HS-5 (cell line): ENCODE measurements at places on chromosomes 16 and 17.
A peak's percentile ranks its signal among the peaks of the same experiment; 100 is the strongest.

- DNase-seq: peak; percentile 26
Observed at GRCh38 chr17:74605361-74605760, 13.3 kb upstream of the CD300LD start.

- no peak for DNase-seq
Observed at GRCh38 chr17:74972973-74973328, 392 bp upstream of the HID1 start.

DNA sequence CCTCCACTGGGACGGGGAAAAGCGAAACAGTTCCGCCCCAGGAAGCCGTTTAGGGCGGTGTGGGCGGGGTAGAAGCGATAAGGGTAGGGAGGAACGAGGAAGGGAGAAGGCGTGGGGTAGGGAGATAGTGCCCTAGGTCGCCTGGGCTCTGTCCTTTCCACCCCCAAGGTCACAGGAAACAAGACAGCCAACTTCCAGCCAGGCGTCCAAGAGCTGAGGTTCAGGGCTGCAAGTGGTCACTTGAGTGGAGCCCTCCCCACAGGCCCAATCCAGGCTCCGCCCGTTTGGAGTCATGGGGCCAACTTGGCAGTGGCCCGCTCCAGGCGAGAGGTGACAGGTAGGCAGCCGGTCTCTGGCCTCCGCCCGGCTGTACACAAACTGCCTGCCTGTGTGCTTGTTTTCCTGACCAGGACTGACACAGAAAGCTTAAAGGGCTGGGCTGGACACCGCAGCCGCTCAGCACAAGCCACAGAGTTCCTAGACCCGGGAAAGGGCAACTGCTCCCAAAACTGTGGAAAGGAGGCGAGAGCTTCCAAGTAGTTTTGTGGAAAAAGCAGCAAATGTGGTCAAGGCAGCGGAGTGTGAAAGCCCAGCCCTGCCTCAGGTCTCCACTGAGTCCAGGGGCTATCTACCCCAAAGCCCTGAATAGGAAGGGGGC is at the start of gene RILP:
Gene RILP, minus strand, starts transcription at position 23 of the 658 bp plus-strand sequence. CDS start 62 bp downstream, outside the sequence.
- no peak for DNase-seq

- peak; percentile 77 for DNase-seq
Observed at GRCh38 chr17:65783845-65784334, 222.4 kb upstream of the AXIN2 start.

GRCh38 chr17:33046361-33047255 is 55.0 kb downstream of the SPACA3 start:
- no peak for DNase-seq

DNA sequence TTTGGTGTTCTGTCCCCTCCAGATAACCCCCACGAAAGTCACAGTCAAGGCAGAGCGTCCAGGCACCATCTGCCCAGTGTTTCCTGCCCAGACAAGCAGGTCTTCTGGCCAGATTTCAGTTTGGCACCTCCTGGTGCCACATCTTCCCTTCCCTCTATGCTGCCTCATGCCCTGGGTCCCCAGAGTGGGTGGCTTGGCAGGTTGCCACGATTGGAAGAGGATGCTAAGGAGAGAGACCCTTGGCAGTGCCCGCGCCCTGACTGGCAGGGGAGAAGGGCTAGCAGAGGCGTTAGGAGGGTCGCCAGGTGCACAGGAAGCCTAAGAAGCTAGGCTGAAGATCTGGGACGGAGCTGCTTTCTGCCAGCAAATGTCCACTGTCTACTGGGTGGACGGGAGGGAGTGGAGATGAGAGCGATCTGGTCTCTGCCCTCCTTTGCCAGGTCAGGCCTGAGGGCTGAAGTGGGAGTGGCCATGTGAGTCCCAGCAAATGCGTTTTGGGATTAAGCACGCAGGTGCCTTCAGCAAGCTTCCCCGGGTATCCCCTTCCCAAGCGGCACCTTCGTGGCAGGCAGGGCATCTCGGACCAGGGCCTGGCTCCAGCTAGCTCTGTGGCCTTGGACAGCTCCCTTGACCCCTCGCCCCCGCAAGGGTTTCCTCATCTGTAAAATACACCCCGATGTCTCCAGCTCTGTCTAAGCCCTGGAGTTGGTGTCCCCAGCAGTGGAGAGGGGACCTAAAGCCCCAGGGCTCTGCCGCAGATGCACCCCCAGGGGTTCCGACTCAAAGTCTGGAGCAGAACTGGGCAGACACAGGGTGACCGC is 13.4 kb upstream of the CD300A start:
- DNase-seq: no peak

- DNase-seq: no peak
Observed at GRCh38 chr17:63537991-63538692, 12.1 kb upstream of the DCAF7 start.

DNA sequence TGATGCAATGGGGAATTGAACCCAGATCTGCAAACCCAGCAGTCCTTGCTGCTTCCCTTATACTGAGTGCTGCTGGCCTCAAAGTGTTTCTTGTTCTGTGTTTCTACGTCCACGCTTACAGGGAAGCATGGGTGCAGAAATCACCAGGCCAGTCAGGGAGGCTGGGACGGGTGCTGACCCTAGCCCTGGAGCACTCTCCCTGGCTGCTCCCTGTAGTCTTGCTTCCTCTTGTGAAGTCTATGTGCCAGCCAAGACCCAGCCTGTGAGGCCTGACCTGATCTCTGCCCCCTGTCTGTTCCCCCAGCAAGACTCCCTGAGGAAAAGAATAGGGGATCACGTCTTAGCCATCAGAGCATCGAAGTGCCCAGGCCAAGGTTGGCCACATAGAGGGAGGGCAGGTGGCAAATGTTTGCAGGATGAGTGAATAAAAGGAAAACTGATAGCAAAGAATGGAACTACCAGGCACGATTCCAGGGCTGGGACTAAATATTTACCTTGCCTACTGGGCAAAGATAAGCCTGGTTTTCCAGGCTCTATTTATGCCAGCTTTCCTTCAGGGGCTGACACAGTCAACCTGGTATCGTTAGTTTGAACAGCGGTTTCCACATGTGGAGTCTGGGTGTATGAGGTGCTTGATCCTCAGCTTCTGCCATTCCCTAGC is 41.2 kb upstream of the RHOT1 start:
- DNase-seq: no peak

GRCh38 chr17:58557981-58558380 is 43.5 kb upstream of the MTMR4 start:
- no peak for DNase-seq

- DNase-seq: no peak
Observed at GRCh38 chr16:72111657-72112451, 18.2 kb downstream of the DHX38 start.

DNA sequence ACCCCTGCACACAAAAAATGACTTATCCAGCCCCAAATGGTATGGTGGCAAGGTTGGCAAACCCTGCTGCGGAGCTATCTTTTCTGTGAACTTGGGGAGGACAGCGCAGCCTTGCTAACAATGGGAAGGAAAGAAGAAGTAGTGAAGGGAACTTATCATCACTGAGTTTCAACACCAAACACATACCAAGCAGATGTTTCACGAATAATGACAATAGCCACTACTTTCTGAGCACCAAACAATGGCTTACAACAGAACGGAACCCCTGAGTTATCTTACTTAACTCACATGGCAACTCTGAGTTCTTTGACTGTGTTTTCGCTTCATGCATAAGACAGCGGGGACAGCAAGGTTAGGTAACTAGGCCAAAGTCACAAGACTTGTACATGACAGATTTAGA is 148.9 kb downstream of the XYLT1 start:
- no peak for DNase-seq

GRCh38 chr17:45332989-45333701 is 16.3 kb upstream of the MAP3K14 start:
- DNase-seq: no peak

GRCh38 chr16:79007614-79008013 is 592.9 kb downstream of the MAF start:
- no peak for DNase-seq

GRCh38 chr16:66911112-66911511 is 7.6 kb downstream of the CDH16 start:
- DNase-seq: no peak

GRCh38 chr16:27476240-27476639 is 73.5 kb downstream of the GTF3C1 start:
- DNase-seq: no peak

GRCh38 chr17:73324160-73324475 is 12.3 kb upstream of the CDC42EP4 start:
- no peak for DNase-seq

- no peak for DNase-seq
Observed at GRCh38 chr16:70725912-70726828, 40.3 kb upstream of the MTSS2 start.

- DNase-seq: peak; percentile 54
Observed at GRCh38 chr16:14284930-14285512, 213.9 kb downstream of the MRTFB start.

DNA sequence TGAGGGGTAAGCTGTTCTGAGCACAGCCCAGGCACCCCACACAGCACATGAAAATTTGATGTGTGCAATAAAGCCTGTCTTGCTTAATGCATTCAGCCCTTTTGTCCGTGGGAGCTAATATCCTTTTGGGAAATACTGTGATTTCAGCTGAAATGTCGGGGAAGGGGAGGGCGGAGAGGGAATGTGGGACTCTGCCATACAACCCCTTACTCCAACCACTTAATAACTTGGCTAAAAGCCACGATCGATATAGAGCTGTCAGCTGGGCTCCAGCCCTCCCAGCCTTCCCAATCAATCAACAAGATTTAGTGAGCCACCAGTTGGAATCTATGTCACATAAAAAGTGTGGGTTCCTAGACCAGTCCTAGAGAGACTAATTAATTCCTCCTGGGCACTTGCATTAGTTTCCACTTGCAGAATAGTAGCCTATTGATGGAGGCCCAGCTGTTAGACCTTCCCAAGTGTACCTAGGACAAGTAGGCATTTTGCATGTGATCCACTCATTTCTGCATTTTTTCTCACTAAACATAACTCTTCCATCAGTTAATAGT is 82.7 kb upstream of the PIRT start:
- no peak for DNase-seq

DNA sequence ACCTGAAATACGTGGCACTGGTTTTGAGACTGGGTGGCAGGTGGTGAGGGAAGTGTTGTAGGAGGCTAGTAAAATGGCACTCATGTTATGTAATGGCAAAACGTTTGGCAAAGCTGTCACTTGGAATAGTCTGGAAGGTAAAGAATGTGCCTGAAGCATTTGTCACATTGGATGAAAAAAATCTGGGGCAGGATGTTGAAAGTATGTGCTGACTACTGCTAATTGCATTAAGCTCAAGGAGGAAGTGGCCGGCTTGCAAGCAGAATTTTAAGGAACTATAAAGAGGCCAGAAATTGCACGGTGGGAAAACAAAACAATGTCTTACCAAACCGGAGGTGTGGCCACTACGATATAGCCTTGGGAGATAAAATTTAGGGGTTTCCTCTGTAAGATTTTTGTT is 26.6 kb upstream of the NLRP1 start:
- DNase-seq: no peak

DNA sequence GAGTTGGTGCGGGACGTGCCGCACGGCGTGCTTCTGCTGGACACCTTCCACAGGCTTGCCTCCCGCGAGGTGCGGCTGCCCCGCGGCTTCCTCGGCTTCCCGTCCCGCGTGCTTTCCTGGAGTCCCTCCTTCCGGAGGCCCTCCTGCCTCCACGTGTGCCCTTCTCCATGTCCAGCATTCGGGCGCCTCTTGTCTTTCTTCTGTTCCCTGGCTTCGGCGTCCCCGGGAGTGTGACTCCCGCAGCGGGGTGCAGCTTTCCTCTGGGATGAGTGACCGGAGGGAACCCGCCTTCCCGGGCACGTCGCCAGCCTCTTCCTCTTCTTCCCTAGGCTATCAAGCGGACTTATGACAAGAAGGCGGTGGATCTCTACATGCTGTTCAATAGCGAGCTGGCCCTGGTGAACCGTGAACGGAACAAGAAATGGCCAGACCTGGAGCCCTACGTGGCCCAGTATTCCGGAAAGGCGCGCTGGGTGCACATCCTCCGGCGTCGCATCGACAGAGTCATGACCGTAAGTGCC is 23.0 kb downstream of the DNAH2 start:
- no peak for DNase-seq

DNA sequence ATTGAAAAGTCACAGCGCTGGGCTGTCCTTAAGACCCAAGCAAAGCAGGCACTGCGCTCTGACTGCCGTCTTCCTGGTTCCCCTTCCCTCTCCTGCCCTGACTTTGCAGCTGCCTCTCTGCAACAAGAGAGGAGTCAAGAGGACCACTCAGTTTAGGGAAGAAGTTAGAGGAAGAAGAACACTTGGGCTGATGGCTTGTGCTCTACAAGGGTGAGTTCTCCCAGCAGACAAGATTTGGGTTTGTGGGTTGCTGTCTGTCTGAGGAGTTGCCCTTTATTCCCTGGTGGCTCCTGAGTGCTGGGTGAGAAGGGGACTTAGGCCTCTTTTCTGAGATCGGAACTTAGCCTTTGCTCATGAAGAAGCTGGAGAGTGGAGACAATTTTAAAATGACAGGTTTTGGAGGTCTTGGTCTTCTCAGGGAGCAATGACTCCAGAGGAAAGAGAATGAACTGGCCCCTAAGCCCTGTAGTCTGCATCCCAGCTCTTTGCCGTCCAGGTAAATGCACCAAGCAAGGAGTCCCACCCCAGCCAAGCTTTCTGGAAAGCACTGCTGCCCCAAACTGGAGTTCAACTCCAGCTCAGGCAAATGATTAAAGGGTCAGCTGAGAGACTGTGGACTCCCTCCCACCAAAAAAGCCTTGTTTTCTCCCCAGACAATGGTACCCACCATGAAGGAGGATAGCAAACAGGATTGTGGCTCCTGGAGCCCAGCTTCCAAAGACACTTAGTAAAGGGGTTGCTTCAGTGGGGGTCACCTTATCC is 2.7 kb upstream of the HOXB9 start:
- no peak for DNase-seq

DNA sequence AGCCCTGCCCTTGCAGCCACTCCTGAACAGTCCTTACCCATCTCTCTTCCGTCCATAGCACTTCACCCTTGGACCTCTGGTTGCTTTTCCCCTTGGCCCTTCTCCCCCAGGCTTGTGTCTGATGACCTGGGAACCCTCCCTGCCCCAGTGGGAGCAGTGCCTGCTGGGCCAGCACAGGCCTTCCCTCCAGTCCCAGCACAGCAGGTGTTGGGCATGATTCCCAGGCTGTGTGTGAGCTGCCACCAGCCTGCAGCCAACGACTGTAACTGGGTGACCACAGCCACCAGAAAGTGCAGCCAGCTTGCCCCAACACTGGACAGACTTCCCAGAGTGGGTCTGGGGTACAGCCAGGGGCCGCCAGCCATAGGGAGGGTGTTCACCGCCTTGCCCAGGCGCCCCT is 30.0 kb downstream of the CRAMP1 start:
- no peak for DNase-seq

- DNase-seq: no peak
Observed at GRCh38 chr16:82451449-82451848, 175.3 kb upstream of the CDH13 start.

GRCh38 chr16:19140396-19140795 is 26.6 kb downstream of the ITPRIPL2 start:
- DNase-seq: no peak

GRCh38 chr16:79605999-79606398 is 5.5 kb upstream of the MAF start:
- DNase-seq: no peak

- DNase-seq: no peak
Observed at GRCh38 chr17:73934696-73935095, 268.8 kb upstream of the RPL38 start.

DNA sequence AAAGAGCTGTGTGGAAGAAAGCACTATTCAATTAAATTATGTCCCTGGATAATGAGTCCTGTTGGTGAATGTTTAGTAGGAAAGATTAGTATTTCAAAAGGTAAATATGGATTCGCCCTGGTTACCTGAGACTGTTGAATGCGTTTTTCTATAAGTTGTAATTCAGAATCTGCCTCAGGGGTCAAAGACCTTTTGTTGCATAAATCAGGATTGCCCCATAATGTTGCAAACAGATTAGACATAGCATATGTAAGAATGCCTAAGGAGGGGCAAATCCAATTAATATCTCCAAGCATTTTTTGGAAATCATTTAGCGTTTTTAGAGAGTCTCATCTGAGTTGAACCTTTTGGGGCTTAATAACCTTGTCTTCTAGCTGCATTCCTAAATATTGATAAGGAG is 70.1 kb upstream of the ARL4D start:
- DNase-seq: no peak
